Vagina (tissue), 2 donors: ENCODE measurements at places on chromosomes 16 and 17. TPM values are rescaled to one million over a fixed set of nuclear protein-coding genes. Genes with fewer than 3 reads are reported as not detected.
A peak's percentile ranks its signal among the peaks of the same experiment; 100 is the strongest.

Gene CEP295NL
- 7.9 TPM for total RNA-seq

Gene KRTAP16-1
- total RNA-seq: not detected

Gene STAC2
- total RNA-seq: 0.98 TPM

Gene TPSD1
- 7.1 TPM for total RNA-seq

Gene PPL
- 391 TPM for total RNA-seq

- no peak for DNase-seq
Measured at GRCh38 chr17:69339937-69340336, 13.0 kb upstream of the ABCA5 start.

GRCh38 chr16:10039220-10040096, 142.8 kb downstream of the GRIN2A start:
- DNase-seq: no peak

DNA sequence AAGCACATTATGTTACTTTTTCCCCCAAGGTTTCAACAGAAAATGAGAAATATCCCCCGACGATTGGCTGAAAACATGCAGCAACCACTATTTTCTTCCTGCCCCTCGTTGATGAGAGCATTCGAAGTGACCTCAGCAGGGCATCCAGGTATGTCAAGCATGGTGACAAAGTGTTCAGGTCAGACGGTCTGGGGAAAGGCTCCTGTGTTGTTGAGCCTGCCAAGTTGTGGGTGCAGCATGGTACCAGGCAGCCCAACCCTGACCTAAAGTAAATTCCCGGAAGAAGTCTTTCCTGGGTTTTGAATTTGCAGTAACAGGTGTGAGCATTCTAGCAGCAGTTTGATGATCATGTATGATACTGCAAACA, 51.7 kb upstream of the SEC14L1 start:
- DNase-seq: no peak

GRCh38 chr17:51155416-51155815, 2.1 kb downstream of the NME1 start:
- no peak for DNase-seq

- DNase-seq: no peak
Measured at GRCh38 chr17:64276961-64277505, 14.0 kb upstream of the TEX2 start.

- DNase-seq: no peak
Measured at GRCh38 chr17:21280081-21280518, 4.4 kb upstream of the MAP2K3 start.

GRCh38 chr16:79605999-79606398, 5.5 kb upstream of the MAF start:
- DNase-seq: peak; percentile 84

DNA sequence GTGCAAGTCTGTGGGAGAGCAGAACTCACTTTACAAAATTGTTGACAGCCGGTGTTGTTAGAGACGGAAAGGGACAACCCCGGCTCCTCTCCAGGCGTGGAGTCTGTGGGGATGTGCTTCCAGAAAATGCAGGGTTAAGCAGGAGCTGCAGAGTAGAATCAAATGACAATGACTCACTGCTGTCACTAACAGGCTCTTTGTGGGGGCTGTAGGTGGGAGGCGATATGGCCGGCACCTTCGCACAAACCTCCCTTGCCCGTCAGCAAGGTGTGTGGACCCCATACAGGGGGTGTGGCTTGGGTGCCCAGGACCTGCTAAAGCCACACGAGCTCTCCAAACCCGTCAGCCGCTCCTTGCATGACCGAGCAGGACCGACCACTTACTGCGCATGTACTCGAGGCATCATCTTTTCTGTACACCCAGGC, 5.8 kb downstream of the PDK2 start:
- no peak for DNase-seq
